NCI-H748 treated with DMSO at 0.1 percent for 48 hours (cell line): ENCODE measurements at places on chromosomes 3 and 15.

DNA sequence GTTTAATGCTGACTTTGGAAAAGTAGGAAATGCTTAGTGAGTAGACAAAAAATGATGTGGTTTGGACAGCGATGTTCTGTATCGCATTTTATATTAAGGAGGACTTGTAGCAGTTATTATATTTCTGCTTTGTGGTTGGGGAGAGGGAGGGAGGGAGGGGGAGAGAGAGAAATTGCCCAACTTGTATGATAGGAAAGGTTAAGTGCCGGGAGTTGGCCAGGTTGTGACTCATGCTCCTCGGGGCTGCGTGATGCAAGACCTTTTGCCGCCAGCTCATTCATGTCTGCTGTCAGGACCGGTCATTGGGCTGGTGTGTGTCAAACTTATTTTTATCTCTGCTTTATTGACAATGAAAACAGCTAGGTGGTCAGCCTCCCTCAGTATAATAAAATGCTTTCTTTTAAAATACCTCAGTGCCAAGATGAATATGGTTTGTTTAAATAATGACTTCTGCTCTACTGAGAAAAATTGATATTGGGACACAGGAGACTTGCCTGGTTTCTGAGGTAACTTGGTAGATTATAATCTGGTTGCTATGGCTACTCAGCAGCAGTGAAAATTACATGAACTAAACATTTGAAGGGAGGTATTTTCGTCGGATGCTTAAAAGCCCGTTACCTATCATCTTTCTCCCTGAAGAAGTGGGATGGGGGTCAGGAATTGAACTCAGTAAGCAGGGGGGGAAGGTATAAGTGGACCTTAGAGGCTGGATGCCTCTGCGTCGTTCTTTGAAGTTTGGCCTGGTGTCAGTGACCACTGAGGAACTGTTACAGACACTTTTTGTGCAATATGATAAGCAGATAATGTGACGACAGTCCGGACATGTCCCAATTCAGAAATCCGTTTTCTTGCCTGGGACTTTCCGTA, 90.7 kb downstream of the FNDC3B start:
- no peak for DNase-seq

GRCh38 chr15:92663250-92663951, 7.8 kb upstream of the FAM174B start:
- no peak for DNase-seq

GRCh38 chr3:186152889-186153292, 44.0 kb upstream of the ETV5 start:
- DNase-seq: no peak

DNA sequence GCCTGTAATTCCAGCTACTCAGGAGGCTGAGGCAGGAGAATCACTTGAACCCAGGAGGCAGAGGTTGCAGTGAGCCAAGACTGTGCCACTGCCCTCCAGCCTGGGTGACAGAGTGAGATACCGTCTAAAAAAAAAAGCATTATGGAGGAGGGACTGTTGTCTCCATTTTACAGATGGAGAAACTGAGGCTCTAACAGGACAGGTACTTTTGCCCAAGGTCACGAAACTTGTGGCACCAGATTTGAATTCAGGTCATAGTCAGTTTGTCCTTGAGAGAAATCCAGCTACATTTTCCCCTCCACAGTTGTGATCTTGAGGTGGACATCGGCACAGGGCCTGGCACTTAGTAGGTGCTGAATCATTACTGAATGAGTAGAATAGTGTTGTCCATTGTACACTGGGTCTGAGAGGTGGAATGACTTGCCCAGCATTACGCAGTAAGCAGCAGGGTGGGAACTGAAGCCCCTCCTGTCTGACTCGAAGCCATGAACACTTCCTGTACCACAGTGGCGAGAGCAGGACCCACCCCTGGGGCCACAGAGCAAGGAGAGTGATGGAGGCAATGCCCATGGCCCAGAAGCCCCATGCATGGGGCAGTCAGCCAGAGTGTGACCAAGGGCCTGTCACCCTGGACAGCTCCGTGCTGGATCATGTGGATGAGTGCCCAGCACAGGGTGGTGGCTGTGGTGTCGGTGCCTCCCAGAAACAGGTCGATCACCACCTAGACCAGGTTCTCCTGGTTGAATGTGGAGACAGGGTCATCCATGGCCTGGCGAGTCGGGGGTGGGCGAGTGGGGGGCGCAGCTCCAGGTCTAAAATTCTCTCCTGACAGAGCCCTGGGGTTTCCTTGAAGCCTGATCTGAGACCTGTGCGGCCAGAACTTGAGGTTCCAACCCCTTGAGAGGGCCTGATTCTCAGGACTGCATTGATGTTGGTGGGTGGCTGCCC, 20.4 kb upstream of the PARL start:
- DNase-seq: no peak

- no peak for DNase-seq
These were observed 554.8 kb downstream of the NAALADL2 start for GRCh38 chr3:175413926-175414325.
